ENCODE measurements at places on chromosomes 12 and 14.

- DNase-seq: no peak
Measured at GRCh38 chr12:65637774-65638173, 186.5 kb upstream of the HMGA2 start.

GRCh38 chr12:12909228-12909994 lies 18.0 kb downstream of the GPRC5A start:
- DNase-seq: no peak

DNA sequence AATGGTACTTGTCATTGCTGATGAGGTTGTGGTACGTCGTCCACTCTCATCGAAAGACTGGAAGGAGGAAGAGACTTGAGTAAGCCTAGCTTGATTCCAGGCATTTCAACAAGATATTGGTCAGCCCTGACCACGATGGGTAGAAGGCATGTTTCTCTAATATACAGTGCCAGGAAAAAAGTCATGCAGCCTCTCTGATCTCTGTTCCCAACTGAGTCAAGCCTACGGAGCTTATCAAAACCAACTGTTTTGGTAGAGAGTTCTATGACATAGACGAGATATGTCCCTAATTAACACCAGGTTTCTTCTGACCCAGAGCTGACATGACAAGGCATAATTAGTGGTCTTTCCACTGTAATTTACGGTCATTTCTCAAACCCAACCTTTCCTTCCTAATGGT lies 58.5 kb downstream of the NIN start:
- DNase-seq: no peak

GRCh38 chr14:42719391-42719790 lies 1112.7 kb downstream of the LRFN5 start:
- DNase-seq: no peak

GRCh38 chr12:48296586-48297282 lies 54.0 kb downstream of the ZNF641 start:
- no peak for DNase-seq

- no peak for DNase-seq
Measured at GRCh38 chr12:11920231-11920630, 150.5 kb upstream of the BCL2L14 start.

DNA sequence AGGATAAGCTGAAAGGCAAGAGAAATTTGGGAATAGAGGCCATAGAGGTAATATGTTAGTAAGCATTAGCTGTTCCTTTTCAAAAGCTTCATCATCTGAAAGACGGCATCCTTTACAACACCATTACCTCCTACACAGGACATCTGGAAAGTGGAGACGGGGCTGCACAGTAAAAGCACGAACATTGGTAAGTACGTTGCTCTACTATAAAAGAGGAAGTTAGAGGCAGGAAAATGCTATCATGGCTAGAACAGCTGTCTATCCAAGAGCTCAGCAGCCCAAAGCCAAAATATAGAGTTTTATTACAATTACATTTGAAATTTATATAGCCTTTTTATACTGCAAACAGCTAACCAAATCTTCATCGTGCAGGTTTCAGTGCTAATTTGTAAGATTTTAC lies 172.3 kb upstream of the GRIP1 start:
- no peak for DNase-seq

DNA sequence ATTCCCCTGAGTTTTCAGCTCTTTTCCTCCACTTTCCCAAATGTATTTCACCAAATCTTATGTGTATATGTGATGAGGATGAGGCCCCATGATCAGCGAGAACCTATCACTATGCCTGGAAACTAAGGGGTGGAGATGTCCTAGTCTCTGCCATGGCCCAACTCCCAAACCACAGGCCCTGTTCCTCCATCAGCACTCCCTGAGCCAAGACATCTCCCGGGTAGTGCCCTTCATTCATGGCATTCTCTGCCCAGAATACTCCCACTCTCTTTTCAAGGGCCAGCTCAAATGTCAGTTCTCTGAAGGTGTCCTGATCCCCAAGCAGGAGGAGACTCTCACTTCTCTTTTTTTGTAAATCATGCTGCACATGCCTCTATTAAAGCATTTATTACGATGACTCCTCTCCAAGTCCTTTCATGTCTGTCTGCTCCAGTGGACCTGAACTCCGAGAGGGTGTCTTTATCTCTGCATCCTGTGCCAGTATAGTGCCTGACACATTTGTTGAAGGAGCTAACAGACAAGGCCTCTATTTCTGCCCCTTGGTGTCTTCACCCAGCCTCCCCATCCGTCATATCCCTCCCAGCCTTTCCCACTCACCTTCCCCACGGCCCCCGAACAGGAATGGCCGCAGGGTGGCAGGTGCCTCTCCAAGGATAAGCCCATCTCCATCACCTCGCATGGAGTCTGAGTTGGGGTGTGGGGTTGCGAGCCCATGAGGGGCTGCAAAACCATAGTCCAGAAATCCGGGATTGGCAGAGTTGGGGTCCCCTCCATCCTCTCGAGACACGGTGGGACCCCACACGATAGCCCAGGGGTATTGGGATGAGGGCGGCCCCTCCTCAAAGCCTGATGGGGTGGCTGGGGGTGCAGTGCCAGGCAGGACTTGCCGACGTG lies 3.7 kb downstream of the PIANP start:
- DNase-seq: no peak

DNA sequence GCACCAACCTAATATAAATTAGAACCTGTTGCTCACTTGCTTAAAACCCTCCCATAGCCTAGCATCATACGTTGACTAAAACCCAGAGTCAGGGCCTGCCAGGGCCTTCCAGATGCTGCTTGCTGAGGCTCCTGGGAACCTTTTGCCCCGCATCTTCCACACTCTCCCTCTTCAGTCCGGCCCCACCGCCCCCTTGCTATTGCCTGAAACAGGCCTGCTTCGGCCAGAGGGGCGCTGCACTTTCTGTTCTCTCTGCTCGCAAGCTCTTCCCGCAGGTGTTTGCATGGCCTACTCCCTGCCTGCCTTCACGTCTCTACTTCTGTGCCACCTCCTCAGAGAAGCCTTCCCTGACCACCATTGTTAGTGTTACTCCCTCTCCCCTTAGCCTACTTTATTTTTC lies 13.7 kb upstream of the TCTN2 start:
- no peak for DNase-seq

DNA sequence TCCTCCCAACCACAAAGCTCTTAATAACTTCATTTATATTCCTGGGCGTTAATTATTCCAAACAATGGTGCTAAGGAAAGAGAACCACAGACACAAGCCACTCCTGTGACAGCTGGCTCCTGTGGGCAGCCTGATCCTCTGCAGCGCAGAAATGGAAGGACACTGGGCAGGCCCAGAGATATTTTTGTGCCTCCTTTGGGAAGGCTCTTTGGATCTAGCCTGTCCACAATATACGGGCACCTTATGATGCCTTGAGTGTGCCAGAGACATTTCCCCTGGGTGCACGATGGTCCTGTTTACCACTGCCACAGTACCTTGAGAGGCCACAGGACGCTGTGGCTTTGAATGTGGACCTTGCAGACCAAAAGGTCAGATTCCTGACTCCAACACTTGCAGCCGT lies 2.1 kb downstream of the ASB2 start:
- DNase-seq: no peak

GRCh38 chr12:112046003-112046402 lies 32.8 kb downstream of the ERP29 start:
- no peak for DNase-seq

- no peak for DNase-seq
Measured at GRCh38 chr12:3222306-3222705, 145.1 kb downstream of the TSPAN9 start.

GRCh38 chr12:41188058-41188840 lies at the start of gene PDZRN4:
Gene PDZRN4 (plus strand): TSS chr12:41188320.
- no peak for DNase-seq

DNA sequence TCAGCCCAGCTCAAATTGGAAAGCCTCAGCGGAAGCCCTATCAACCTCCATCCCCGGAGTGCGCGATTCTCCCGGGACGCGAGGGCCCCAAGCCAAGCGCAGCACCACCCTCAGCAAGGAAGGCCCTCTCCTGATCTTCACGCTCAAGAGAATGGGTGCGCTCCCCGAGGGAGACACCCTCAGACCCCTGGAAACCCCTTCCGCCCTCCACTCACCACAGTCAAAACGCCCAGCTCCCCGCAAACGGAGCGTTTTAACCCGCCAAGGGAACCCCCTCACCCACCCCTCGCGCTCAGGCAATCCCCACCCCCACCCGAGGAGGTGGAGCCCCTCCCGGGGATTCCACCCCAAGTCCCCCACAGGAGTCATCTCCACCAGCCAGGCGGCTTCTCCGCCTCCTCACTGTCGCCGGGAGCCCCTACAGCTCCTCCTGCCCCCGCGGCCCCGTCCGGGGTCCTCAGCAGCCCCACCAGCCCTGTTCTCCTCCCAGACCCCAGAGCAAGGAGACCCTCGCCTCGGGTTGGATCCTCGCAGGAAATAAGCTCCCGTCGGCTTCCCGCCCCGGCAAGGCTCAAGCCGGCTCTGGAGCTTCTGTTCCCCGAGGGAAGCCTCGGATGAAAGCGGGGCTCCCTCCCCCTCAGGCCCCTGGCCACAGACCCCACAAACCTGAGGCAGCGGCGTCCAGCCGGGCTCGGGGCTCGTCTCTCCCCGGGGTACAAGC lies 507 bp downstream of the BAZ2A start:
- DNase-seq: no peak

DNA sequence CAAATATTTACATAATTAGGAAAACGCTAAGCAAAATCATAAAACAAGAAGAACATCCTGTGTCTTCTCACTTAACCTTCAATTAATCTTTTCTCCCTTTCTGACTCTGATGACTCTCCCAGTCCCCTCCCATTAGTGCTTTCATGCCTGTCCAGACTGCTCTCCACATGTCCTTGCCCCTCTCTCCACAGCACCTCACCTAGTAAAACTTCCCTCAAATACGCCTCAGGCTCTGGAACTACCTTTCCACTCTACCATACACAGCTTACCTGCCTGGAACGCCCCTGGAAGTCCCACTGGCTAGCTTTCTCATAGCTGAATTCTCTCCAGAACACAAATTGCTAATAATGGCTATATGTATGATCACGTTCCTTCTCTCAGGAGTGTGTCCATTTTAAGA lies 44.7 kb downstream of the SLC5A8 start:
- DNase-seq: no peak

DNA sequence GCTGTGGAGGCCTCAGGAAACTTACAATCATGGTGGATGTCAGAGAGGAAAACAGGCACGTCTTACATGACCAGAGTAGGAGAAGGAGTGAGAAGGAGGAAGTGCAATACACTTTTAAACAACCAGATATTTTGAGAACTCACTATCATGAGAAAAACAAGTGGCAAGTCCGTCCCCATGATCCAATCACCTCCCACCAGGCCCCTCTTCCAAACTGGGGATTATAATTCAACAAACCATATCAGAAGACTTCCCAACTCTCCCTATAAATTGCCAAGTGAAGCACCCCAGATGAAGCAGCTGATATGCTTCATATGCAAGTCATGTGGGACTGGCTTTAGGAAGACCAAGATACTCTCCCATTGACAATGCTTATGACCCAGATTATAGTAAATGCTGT lies 11.6 kb upstream of the ACSM4 start:
- DNase-seq: no peak

- DNase-seq: no peak
Measured at GRCh38 chr12:95319694-95320331, 102.2 kb downstream of the VEZT start.

GRCh38 chr14:76509311-76509710 lies 133.4 kb downstream of the ESRRB start:
- no peak for DNase-seq

DNA sequence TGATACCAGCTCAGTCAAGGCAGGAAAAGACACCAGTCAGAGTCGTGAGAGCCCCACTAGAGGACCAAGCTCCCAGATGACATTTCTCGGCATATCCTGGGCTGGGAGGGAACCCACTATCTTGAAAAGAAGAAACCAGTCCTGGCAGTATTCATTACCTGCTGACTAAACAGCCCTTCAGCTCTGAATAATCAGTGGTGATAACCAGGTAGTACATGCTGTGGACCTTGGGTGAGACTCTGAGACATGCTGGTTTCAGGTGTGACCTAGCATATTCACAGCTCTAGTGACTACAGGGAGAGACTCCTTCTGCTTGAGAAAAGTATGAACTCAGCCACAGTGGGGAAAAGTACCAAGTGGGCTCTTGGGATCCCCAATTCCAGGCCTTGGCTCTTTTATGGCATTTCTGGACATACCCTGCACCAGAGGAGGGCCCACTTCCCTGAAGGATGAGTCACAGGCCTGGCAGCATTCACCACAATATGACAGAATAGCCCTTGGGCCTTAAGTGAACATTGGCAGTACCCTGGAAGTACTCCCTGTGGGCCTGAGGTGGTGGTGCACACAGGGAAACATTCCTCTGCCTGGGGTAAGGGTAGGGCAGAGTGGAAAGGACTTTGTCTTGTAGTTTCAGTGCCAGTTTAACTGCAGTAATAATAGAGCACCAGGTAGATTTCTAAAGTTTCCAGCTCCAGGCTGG lies 82.6 kb upstream of the SLC38A4 start:
- DNase-seq: no peak

DNA sequence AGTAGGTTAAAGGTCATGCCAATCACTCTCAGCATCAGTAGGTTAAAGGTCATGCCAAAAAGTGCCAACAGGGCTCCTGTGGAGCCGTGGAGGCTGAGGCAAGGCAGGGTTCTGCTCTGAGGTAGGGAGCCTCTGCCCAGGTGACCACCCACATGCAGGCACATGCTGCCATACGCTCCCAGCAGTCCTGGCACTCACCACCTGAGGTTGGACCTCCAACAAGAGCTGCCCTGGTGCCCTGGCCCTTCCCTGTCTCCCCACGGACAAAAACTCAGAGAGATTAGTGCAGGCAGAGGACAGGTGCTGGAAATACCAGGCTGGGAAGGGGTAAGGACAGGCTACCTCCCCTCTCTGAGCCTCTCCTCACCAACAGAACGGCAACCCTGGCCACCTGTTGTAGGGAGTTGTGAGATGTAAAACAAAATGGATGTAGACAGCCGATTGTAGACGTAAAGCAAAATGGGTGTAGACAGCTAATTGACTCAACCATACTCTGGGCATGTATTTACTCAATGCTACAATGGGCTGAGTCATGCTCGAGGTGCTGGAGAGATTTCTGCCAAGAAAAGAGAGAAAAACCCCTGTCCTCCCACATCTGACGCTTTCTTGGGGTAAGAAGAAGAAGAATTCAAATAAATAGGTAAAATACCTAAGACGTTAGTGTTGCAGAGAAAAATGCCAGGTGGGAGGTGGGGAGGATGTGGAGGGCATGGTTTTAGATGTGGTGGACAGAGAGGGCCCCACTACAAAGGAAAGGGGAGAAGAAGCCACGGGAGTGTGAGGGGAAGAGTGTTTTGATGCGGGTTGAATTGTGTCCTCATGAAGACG lies 32.4 kb downstream of the LTBP2 start:
- DNase-seq: no peak

Data from stimulated activated CD8-positive, alpha-beta memory T cell treated with anti-CD3 and anti-CD28 coated beads, Interleukin-4, amount 100 ng/mL, for 1 hour (primary cell).